Cortex of kidney (tissue), 1 donor: ENCODE measurements at places on chromosomes 3 and 15.

GRCh38 chr3:186589121-186589520, 18.6 kb downstream of the DNAJB11 start:
- no peak for DNase-seq

DNA sequence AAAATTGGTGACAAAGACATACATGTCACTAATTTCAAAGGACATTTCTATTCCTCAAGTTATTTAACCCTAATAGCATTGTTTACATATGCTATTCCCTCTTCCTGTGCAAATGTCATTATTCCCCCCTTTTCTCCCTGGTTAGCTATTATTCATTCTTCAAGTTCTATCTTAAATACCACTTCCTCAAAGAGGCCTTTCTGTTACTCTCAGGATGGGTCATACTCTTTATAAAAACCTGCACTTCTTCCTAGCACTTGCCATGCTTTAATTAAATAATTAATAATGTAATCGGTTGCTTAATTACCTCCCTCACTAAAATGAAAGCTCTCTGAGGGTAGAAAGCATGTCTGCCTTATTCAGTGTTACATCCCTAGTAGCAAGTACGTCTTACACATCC, 88.5 kb downstream of the XRN1 start:
- DNase-seq = no peak

- no peak for DNase-seq
Measured at GRCh38 chr3:71581457-71582035, 2.0 kb downstream of the FOXP1 start.

DNA sequence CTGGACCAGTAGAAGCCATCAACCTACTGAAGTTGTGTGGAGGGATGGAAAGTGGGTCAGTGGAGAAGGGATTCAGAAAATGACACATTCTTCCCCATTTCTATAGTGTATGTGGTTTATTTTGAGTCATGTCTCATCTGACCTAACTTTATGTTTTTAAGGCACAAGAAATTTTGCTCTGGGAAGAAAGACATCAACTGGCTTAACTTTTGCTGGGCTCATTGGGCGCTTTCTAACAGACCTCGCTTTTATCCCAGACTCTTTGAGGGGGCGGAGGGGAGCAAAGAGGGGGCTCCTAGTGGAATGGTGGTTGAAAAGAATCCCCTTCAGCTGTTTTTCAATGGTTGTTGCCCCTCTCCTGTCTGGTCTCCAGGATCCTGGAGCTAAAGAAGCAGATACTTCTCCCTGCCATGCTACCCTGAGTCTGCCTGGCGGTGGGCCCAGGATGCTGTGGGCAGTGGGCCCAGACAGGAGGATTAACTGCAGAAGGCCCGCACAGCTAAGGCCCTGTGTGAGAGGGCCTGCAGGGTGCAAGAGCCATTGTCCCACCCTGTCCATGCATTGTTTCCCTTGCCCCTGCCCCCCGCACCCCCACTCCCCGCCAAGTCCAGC, 14.5 kb downstream of the CSRNP1 start:
- no peak for DNase-seq

- DNase-seq = no peak
Measured at GRCh38 chr3:73656241-73656890, 31.6 kb upstream of the PDZRN3 start.

- no peak for DNase-seq
Measured at GRCh38 chr3:194961571-194961970, 275.9 kb downstream of the FAM43A start.

DNA sequence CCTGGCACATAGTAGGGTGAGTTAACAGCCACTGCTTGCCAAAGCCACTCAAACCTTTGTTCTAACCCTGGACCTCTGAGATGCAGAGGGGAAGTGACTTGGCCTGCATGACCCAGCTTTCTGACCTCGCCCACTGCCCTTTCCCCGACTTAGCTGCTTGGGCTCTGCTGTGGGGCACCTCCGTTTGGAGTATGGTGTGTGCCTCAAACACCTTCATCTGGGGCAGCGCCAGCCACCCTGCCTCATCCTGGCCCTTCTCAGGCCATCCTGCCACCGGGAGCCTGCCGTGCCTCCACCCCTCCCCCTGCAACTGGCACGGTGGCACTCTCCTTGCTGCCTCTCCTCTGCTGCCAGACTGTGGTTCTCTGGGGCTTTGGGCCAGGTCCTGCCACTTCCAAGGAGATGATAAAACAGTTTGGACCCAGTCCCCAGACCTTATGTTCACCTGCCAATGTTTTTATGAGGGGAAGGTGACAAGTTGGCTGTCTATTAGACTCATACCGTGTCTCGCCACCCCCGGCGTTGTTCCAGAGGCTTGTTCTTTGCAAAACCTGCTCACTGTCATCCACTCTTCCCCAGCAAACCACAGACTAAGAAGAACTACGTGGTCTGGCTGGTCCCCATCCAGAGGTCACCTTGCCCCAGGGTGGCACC, 32.2 kb downstream of the SLC6A6 start:
- DNase-seq = no peak

DNA sequence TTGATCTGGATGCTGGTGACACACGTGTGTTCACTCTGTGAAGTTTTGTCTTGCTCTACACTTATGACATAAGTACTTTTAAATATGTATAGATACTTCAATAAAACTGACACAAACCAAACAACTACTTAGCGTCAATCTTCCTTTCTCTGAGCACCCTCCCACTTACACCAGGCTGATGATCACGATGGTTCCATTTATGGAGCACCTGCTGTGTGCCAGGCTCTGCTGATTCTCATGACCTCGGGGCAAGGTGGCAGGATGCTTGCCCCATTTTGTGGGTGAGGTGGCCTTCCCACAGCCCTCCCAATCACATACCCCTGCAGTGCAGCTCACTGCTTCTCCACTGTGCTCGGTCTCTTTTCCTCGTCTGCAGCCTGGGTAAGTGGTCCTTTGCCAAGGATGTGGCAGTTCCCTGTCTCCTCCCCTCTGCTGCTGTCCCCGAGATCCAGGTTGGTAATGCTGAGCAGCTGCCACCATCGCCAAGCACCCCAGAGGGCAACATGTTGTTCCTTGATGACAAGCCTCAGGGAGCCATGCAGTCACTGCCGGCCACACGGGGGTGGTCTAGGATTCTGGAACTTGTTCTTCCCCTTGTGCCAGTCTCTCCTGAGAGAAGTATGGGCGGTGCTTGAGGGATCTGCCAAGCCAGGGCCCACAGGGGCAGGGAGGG, 20.6 kb upstream of the ADCY5 start:
- no peak for DNase-seq

DNA sequence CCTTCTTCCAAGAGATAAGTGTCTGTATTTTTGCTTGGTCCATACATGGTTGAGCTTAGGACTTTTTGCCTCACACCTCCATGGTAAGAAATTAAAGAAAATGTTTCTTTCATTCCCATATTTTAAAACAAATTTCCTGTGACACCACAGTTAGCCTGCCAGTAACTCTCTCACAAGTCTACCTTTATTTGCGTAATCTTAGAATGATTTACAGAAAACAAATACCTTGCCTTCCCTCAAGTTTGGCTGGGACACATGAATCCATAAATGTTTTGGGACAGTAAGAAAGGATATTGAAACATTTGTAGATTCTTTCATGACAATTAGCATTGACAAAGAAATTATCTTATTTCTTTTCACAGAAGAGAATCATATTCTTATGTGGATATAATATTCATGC, 3.8 kb upstream of the ARL14 start:
- DNase-seq = no peak

DNA sequence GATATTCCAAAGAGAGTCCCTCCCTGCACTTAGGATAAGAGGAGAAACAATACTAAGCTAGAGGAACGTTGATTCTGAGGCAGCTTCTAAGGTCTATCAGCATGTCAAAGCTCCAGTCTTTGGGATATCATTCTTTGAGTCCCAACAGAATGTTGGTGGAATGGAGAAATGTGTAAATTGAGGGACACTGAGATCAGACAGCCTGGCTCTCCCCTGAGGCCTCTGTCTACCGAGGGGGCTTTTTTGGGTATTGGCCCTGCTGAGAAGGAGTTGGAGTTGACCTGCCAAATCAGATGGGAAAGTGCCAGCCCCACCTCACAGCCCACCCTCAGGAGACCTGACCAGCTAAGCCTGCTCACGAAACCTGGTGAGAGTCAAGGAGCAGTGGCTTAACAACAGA, 27.6 kb upstream of the LRTM1 start:
- no peak for DNase-seq

DNA sequence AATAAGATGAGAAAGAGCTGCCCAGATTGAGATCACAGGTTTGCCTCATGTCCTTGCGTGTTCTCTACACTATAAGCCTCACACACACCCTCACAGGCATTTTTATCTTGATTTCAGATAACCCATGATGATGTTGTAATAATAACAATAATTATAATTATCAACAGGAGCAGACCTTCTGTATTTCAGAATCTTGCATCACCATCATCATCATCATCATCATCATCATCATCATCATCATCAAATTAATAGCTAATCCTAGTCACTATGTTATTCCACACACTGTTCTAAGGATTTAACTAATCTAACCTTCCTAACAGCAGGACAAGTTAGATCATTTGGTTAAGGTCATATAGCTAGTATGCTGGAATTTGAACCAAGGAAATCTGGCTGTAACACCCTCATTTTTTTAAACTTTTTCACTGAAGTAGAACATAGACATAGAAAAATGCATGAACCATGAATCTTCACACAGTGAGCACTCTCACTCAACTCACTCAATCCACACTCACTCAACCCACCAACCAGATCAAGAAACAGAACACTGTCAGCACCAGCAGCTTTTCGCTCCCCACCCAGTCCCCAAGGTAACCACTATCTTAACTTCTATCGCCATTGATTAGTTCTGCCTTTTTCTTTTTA, 1.8 kb upstream of the SH2D7 start:
- DNase-seq = no peak

DNA sequence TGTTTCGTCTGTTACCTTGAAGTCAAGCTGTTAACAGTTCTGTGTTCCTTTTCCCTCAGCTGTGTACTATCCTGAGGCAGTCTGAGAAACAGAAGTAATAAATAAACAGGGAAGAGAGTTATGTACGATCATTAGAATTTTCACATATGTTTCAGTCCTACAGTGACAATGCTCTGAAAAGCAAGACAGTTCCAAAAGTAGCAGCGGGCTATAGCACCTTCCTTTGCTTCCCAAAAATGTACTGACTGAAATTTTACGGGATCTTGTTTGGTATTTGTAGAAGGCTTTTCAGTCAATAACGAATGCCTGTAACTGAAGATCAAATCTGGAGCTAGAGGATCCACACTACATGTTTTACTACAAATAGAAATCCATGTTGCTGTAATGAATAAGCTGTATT, 428.1 kb downstream of the PYDC2 start:
- DNase-seq = no peak

DNA sequence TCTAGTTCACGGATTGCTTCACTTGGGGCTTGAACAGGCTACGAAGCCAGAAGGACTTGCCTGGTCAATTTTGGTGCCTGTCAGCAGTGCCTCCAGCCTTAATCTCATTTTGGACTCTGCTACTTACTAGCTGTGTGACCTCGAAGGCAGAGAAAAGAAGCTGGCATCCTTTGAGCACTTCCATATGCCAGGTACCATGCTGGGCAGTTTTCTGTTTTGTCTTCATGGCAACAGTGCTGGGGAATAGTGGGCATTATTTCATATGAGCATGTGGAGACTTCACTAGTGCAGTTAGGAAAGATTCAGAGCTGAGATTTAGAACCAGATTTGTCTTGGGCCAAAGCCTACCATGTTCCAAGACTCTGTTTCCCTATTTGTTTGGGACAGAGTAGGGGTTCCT, 92.2 kb downstream of the LRTM1 start:
- DNase-seq = no peak

GRCh38 chr15:85624291-85624801, 170.4 kb downstream of the KLHL25 start:
- no peak for DNase-seq

- DNase-seq = no peak
Measured at GRCh38 chr3:175411405-175411804, 552.3 kb downstream of the NAALADL2 start.

GRCh38 chr15:65916664-65917406, 47.5 kb downstream of the RAB11A start:
- DNase-seq = no peak

- DNase-seq = no peak
Measured at GRCh38 chr3:110667216-110667615, 404.4 kb upstream of the NECTIN3 start.

DNA sequence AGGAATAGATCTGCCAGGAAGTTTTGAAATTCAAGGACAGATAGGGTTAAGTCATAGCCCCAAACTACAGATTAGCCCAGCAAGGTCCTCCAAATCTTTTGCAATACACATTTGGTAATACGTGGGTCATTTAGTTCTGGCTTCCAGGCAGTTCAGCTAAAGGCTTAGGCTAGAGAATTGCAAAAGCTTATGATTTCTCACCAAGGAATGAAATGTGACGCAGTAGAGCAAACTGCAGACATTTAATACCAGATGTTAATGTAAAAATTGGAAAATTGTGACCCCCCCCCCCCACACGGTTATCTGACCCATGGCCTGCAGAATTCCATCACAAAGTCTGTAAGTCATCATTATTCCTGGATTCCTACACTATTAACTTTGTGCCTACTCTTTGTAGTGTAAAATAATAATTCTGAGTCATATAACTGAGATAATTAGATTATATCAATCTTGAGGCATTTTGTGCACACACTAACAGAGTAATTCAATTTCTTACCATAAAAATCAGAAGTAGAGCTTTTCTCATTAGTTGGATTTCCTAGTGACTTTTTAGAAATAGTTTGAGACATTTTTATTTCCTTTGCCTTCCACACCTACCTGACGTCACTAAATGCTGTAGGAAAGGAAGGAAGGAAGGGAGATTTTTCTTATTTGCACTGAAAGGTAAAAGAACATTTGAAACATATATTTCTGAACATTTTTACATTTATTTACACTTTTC, 235.2 kb downstream of the DTWD1 start:
- no peak for DNase-seq

DNA sequence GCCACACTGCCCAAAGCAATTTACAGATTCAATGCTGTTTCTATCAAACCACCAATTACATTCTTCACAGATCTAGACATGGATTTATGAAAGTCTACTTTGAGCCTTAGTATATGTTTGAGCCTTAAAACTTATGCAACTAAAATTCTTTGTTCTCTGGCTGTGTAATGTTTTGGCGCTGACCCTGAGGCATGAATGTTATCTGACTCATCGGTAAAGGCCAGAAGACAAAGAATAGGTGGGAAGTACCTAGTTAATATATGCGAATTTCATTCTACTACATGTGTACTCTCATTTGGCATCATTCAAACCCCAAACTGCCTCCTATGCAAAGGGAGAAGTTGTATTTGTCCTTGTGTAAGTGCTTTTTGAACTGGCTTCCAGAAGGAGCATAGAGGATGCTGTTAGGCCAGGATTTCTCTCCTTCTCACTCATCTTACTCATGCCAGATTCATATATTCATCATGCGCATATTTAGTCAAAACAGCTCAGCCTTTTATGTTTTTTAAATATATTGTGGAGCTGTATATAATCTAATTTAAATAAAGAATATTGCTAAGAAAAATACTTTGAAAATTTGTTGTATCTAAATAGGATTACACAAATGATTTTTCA, 204.2 kb downstream of the NFKBIZ start:
- no peak for DNase-seq

GRCh38 chr15:60396958-60397771, 621 bp downstream of the ANXA2 start:
- DNase-seq = no peak
